Motor neuron (in vitro differentiated cells): ENCODE measurements at places on chromosomes 7 and 10. TPM values are rescaled to one million over a fixed set of nuclear protein-coding genes. Genes with fewer than 3 reads are reported as not detected.

Gene IRF5
- total RNA-seq: 0.21 and 0.36 TPM in 2 replicates

Gene TCAF2
- total RNA-seq: 2.6 and 3.7 TPM in 2 replicates

Gene RAPGEF5
- total RNA-seq: 16.7 and 17.3 TPM in 2 replicates

Gene ADIRF
- 2.3 and 3.1 TPM in 2 replicates for total RNA-seq

Gene UTF1
- total RNA-seq: not detected in 2 replicates

Gene CADPS2
- 2.7 and 2.8 TPM in 2 replicates for total RNA-seq

Gene KAZALD1
- 47.5 and 51.5 TPM in 2 replicates for total RNA-seq

Gene EXOC6
- total RNA-seq: 18.1 and 20.8 TPM in 2 replicates

Gene TMEM213
- 0.16 and 0.44 TPM in 2 replicates for total RNA-seq

Gene SUN3
- not detected in 2 replicates for total RNA-seq

Gene C7orf25
- total RNA-seq: 9.2 and 12.1 TPM in 2 replicates

Gene SPDYE11
- 0.78 and 1.6 TPM in 2 replicates for total RNA-seq

Gene SKIDA1
- 4.9 and 6.5 TPM in 2 replicates for total RNA-seq

Gene CALML3
- total RNA-seq: 0.38 and 0.41 TPM in 2 replicates

Gene TDRD1
- 0.15 and 0.18 TPM in 2 replicates for total RNA-seq

Gene IFIT2
- total RNA-seq: 0.62 and 0.64 TPM in 2 replicates

Gene HOXA6
- 3.6 and 4.4 TPM in 2 replicates for total RNA-seq

Gene ANK3
- total RNA-seq: 73.6 and 74.8 TPM in 2 replicates

Gene MUC3A
- total RNA-seq: 0.58 and 1.2 TPM in 2 replicates

Gene HYAL4
- total RNA-seq: not detected in 2 replicates

Gene CPED1
- total RNA-seq: 0.09 TPM in 1 of 2 replicates, not detected in the other

Gene POLR2J2
- 0.92 and 1.4 TPM in 2 replicates for total RNA-seq
